Left kidney (tissue), 8 donors: ENCODE measurements at places on chromosomes 3 and 15.

- DNase-seq: no peak
These were observed 1.9 kb downstream of the EHD4 start for GRCh38 chr15:41970456-41970855.

- no peak for DNase-seq
These were observed 46.9 kb downstream of the KBTBD12 start for GRCh38 chr3:127961963-127962362.

DNA sequence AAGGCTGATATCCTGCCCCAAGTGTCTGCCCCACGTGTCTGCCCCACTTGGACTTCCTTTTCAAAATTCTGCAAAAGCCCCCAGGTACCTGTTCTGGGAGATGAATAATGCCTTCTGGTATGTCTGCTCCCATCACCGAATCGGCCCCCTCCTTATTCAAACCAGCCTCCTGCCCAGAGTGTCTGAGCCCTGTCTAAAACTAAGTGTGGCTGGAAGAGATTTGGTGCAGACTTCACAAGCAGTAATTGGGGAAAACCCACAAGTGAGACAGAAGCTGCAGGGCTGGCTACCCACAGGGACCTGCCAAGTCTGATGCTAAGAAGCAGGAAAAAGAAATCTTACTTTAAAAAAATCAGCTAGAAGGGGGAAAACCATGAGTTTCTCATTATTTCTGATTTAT, 85.1 kb downstream of the DUT start:
- DNase-seq: no peak

- no peak for DNase-seq
These were observed 907.4 kb downstream of the NTRK3 start for GRCh38 chr15:87349181-87349580.

GRCh38 chr3:53194210-53195065, 33.4 kb downstream of the PRKCD start:
- DNase-seq: peak; percentile 87

DNA sequence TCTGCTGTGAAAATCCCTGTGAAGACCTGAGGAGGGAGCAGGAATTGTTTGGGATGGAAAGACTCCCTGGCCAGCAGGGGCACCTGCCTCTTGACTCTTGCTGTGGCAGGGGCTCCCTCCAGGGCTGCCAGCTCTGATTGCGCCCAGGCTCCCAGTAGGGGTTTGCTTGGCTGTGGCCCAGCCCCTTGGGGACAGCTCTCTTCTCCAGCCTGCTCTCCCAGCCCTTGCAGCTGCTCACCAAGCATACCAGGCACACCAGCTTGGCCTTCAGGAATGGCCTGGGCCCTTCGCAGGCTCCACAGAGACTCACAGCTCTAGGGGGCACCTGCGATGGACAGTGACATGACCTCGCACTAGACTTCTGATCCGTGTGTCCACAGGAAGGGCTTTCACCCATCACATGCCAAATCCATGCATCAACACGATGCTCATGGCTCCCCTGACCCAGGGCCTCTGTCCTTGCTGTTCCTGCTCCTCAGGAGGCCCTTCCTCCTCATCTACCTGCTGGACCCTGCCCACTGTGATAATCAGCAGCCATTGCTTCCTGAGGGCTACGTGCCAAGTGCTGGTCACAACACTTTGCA, 61.8 kb downstream of the SCN5A start:
- DNase-seq: no peak

- DNase-seq: no peak
These were observed 16.8 kb downstream of the CIDEC start for GRCh38 chr3:9863058-9863772.

- DNase-seq: no peak
These were observed 5.1 kb downstream of the CXCR6 start for GRCh38 chr3:45948311-45948781.

DNA sequence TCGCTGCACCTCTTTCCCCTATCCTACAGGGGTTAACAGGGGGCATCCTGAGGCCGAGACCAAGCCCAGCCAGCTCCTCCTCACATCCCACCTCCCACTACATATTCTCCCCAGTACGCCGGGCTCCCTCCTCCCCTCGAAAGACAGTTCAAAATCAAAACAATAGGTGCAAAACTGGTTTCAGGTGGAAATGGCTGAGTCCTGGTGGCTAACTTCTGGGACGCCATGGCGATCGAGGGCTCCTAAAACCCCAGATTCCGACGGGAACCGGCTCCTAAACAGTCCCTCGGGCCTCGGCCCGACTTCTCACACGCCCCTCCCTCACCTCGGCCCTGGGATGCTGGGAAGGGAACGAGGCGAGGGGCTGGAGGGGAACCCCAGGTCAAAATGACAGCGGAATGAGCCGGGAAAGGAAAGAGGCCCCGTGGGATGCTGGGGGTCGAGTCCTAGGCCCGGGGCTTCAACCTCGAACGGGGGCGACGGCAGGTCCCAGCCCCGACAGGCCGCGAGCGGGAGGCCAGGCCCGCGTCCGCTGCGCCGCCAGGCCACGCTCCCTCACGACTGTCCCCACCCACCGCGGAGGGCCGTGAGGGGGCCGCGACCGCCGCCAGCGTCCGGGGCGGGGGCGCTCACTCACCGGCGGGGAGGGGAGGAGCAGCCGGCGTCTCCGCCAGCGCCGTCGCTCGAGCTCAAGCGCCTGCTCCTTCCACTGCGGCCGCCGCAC, 492 bp downstream of the TMCC1 start:
- DNase-seq: peak; percentile 58

DNA sequence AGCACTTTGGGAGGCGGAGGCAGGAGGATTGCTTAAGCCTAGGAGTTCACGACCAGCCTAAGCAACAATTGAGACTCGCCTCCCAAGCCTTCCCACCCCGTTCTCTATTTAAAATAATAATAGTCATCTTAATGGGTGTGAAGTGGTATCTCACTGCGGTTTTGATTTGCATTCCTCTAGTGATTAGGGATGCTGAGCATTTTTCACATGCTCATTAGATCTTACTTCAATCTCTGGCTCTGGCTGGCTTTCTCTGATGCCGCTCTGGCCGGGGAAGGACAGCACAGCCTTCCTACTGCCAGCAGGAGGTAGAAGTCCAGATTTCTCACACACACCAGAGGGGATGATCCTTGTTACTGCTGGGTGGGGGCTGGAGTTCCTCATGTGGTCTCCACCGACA, 7.4 kb upstream of the EIF4A2 start:
- DNase-seq: no peak

- DNase-seq: no peak
These were observed 45.8 kb downstream of the CHP1 start for GRCh38 chr15:41276831-41277230.

- no peak for DNase-seq
These were observed 25.6 kb upstream of the ALDH1L1 start for GRCh38 chr3:126205717-126206655.

DNA sequence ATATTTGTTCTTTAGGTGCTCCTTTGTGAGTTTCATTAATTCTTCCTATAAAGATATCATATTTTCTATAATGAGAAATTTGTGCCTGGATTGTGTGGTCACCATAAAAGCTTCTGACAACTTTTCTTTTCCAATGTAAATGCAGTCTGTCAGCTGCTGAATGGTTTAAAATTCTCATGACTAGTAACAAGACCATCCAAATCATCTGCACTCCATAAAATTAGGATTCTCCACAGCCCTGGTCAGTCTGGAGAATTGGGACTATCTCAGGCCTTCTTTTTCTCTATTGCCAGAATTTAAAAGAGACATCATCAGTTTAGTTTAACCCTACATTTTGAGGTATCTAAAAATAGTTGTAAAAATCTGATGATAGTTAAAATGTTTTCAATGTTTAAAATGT, 180.9 kb downstream of the DTWD1 start:
- no peak for DNase-seq

GRCh38 chr3:138114988-138115971, at the start of gene DZIP1L:
TSS of gene DZIP1L (minus strand) at chr3:138115608. CDS start at chr3:138103971, 11,637 bp downstream.
- DNase-seq: peak; percentile 68

DNA sequence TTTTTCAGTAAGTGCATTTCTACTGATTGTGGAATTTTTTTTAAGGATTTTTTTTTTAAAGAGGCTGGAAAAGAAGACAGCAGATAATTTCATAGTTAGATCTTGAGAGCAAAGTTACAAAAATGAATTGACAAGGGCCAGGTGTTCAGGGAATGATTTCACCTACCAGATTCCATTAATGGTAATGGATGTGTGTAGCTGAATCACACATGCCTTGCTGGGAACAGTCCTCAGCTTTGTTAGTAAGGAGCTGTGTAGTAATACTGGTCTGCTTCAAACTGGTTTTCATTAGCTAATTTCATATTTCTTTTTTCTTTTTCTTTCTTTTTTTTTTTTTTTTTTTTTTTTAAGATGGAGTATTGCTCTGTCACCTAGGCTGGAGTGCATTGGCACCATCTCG, 16.0 kb downstream of the NR1D2 start:
- no peak for DNase-seq

DNA sequence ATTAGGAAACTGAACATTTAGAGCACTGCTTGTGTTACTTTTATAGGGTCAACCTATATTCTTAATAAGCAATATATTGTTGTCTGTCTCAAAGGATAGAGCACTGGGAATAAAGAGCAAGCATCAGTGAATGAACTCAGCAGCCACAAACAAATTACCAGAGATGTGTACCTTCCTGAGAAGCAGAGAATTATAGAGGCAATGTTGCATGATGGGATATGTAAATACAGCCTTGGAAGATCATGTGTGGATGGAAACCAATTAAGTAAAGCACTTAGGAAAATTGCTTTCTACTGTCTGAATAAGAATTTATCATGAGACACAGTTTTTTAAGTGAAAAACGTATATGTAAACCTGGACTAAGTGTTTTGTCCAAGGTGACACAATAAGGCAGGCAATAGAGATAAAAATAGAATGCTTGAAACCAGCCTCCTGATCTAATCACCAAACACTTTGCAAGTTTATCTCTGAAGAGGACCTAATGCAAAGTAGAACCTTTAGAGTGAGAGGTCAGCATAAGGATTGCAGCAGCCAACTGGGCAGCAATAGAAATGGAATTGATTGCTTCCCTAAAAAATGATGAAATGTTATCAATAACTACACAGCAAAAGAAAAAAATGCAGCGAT, 848.0 kb downstream of the TUSC7 start:
- no peak for DNase-seq

DNA sequence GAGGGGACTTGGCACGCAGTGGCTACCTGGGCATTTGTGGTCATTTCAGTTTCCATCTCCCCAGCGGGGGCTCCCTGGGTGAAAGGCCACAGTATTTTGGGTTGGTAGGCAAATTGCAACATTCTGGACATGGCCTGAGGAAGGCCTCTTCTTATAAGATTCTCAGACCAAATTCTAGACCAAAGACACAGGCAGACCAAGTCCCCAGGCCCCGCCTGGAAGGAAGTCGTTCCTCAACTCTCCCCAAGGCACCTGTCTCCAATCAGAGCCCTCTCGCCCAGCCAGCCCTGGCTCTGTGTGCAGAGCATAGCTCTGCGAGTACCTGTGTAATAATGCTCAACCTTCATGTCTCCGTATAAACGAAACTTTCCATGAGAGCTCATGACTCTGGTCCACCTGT, 53.1 kb downstream of the GRIP2 start:
- DNase-seq: no peak

- no peak for DNase-seq
These were observed 12.5 kb downstream of the MRPS25 start for GRCh38 chr3:15052335-15053242.

- no peak for DNase-seq
These were observed 13.3 kb upstream of the CD200 start for GRCh38 chr3:112319516-112320276.

GRCh38 chr15:83980637-83981036, 254.9 kb upstream of the GOLGA6L4 start:
- no peak for DNase-seq

DNA sequence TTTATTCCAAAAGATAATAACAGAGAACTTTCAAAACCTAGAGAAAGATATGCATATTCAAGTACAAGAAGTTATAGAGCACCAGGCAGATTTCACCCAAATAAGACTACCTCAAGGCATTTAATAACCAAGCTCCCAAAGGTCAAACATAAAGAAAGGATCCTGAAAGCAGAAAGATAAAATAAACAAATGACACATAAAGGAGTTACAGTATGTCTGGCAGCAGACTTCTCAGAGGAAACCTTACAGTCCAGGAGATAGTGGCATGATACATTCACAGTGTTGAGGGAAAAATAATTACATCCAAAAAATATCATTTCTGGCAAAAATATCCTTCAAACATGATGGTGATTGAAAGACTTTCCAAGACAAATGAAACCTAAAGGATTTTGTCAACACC, 185.8 kb upstream of the POU1F1 start:
- DNase-seq: no peak

- DNase-seq: no peak
These were observed 3.9 kb downstream of the NEIL1 start for GRCh38 chr15:75350601-75351361.

DNA sequence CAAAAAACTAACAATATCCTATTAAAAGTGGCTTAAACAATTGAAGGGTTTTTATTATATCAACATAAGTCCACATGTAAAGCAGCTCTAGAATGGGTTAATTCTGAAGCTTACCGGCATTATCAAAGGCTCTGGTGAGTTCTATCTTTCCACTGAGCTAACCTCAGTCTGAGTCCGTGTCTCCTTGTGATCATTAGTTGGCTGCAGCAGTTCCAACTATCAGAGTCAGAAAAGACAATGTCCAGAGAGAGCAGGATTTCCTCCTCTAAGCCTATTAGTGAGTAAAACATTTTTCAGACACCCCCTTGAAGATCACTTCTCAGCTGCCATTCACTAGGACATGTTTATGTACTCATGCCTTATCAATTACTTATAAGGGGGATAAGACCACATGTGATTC, 49.9 kb downstream of the DHX36 start:
- DNase-seq: no peak

GRCh38 chr15:43249236-43249635, 17.5 kb downstream of the TGM5 start:
- no peak for DNase-seq

GRCh38 chr3:194757647-194758061, 72.0 kb downstream of the FAM43A start:
- DNase-seq: peak; percentile 50

DNA sequence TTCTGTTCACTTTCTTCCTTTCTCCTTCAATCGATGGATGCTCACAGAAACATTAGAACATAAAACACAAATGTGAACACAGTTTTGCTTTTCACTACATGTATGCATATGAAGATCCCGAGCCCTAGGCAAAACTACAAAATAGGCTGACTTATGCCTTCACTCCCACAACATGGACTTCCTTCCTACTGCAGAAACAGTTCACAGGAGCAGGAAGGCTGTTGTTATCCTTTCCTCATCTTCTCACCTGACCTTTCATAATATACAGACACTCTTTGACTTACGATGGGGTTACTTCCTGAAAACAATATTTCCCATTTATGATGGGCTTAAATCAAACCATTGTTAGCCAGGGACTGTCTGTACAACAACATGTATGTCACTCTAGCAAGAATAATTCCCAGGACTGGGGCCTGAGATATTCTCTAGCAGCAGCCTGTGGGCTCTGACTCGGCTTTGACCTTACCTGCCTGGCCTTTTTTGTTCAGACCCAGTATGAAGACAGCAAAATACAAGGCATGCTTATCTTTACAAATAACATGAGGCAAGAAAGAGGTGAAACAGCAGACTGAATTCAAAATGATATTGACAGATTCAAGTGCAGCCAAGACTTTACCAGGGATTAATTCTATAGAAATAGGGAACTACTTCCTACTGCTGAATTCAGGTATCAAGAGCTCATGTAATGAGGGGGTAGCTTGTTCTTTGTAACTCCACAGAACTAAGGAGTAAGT, 51.8 kb upstream of the PLXND1 start:
- no peak for DNase-seq

GRCh38 chr15:84894736-84895425, 10.4 kb downstream of the SLC28A1 start:
- no peak for DNase-seq

GRCh38 chr3:53464424-53464823, 30.0 kb upstream of the CACNA1D start:
- DNase-seq: no peak

GRCh38 chr15:75533945-75534344, 45.2 kb downstream of the PTPN9 start:
- DNase-seq: no peak
